ENCODE measurements at places on chromosomes 2 and 18. TPM values are rescaled to one million over a fixed set of nuclear protein-coding genes. Genes with fewer than 3 reads are reported as not detected.

The TACR1 gene
- 0.64 TPM for total RNA-seq

The FKBP1B gene
- total RNA-seq, result 6.2 TPM

The ATP9B gene
- total RNA-seq, result 19.6 TPM

The FBXO48 gene
- 1.00 TPM for total RNA-seq

The ZNF396 gene
- 0.80 TPM for total RNA-seq

DNA sequence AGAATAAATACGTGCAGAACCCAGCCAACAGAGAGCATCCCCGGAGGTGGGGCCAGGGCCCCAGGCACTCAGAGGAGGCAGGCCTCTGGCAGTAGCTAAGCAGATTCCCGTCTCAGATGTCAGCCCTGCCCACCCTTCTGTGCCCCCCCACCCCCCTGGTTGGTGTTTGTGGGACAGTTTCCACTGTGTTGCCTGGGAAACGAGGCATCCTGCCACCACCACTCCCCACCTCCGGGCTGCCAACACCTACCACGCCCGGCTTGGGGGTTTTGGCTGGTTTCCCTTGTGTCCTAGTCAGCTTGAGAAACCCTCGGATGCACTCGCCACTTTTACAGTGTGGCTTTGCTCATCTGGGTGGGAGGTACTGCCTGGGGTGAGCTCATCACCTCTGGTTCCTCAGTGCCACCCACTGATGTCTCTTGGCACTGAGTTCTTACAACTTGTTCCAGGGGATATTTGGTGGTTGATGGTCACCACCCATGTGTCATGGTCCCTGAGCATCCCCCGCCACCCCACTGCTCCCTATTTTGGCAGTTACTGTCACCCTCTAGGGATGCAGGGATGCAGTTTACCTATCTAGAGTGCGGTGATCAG is 72.4 kb upstream of the YWHAQ start:
- peak; percentile 48 for ATAC-seq

DNA sequence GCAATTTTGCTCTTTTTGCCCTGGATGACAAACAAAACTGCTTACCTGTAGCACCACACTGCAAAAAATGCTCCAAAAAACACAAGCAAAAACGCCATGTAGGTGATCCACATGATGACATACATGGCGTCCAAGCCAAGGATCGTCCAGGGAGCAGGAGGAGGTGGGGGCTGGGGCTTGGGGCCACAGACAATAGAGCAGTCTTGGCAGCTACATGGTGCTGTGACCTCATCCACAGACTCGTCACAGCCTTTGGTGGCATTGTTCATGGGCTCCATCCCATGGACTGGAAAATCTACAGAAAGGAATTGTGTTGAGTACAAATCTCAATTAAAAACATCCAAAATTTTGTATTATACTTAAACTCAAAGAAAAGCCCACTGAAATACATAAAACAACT is 26.1 kb downstream of the NPC1 start:
- no peak for ATAC-seq

GRCh38 chr2:154655499-154655898 is 43.0 kb upstream of the KCNJ3 start:
- ATAC-seq, result no peak

- ATAC-seq, result no peak
Measured at GRCh38 chr2:219434468-219434717, 250 bp upstream of the SPEG start.

DNA sequence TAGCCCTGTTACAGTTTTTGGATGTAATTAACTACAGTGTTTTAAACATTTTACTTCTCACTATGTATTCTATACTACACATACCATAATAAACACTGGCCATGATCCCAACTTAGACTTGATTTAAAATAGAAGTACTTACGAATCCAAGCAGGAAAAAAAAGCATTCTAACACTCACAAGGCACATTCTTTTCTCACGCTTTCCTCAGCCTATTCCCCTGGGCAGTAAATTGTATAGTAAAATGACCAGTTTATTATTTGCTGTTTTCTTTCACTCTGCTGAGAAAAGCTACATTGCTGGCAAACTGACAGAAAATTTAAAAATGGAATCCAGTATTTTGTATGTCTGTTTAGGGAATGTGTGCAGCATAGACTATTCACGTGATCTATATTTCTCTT is 2.8 kb upstream of the TANC1 start:
- ATAC-seq, result no peak

DNA sequence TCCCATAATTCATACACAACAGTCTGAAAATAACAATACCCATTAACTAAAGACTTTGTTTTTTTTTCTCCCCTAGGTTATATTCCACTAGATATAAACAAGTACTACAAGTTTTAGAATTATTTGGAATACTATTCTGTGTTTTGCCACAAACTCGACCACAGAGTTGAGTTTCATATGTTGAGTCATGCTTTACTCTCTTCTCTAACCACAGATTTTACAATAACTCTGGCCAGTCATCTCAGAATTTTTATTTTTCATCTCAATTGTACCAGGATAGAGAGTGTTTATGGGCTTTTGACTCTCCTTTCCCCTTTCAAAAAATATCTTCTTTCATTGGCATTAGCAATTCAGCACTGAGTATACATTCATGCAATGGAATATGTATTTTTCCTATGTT is 348.7 kb upstream of the GALNT5 start:
- ATAC-seq, result no peak

GRCh38 chr2:239852272-239852671 is 172.9 kb downstream of the NDUFA10 start:
- no peak for ATAC-seq

Measured in esophagus mucosa (tissue), 1 donor.